ENCODE measurements at places on chromosomes 16 and 17.
A peak's percentile ranks its signal among the peaks of the same experiment; 100 is the strongest.

- DNase-seq: no peak
Measured at GRCh38 chr17:13016881-13017654, 759 bp downstream of the ELAC2 start.

- DNase-seq: no peak
Measured at GRCh38 chr16:31365131-31365865, 10.3 kb downstream of the ITGAX start.

GRCh38 chr17:33572615-33573014 lies 279.5 kb upstream of the ASIC2 start:
- no peak for DNase-seq

GRCh38 chr17:42198897-42199296 lies 4.6 kb upstream of the GHDC start:
- DNase-seq: no peak

DNA sequence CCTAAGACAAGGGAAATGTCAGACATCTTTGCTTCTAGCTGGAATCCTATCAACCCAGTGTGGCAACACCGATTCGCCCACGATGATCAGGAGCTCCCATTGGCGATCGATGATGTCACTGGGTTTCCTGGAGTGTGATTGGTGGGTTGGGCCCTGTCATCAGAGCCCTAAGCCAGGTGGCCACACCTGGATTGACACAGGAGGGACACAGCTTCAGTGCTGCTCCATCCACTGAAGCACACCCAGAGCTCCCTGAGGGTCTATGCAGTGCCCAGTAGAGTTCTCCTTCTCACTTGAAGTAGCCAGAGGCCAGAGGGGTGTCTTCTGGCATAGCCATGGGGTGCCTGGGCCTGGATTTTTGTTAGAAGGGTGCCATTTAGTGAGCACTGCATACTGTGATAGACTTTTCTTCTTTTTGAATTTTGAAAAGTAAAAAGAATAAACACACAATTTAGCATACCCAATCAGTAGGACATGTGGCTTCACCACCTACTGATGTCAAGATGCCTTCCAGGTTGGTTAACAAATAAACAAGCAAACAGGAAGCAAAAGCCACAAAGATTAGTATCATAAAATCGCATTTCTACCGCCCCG lies 77.6 kb downstream of the CMIP start:
- DNase-seq: no peak

GRCh38 chr16:10598157-10598556 lies 17.8 kb upstream of the EMP2 start:
- no peak for DNase-seq

DNA sequence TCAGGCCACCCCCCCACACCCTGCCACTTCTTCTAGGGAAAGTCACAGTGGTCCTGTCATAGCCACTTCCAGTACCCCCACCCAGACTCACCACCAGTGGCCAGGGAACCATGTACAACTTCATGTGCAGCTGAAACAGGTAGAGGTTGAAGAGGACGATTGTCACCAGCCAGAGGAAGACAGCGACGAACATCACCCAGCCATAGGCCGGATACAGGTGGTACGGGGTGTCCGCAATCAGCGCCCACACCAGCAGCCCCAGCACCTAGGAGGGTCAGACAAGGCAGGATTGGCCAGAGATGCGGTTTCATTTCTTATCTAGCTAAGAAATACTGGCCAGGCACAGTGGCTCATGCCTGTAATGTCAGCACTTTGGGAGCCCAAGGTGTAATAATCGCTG lies 16.7 kb downstream of the ARL2BP start:
- DNase-seq: no peak

DNA sequence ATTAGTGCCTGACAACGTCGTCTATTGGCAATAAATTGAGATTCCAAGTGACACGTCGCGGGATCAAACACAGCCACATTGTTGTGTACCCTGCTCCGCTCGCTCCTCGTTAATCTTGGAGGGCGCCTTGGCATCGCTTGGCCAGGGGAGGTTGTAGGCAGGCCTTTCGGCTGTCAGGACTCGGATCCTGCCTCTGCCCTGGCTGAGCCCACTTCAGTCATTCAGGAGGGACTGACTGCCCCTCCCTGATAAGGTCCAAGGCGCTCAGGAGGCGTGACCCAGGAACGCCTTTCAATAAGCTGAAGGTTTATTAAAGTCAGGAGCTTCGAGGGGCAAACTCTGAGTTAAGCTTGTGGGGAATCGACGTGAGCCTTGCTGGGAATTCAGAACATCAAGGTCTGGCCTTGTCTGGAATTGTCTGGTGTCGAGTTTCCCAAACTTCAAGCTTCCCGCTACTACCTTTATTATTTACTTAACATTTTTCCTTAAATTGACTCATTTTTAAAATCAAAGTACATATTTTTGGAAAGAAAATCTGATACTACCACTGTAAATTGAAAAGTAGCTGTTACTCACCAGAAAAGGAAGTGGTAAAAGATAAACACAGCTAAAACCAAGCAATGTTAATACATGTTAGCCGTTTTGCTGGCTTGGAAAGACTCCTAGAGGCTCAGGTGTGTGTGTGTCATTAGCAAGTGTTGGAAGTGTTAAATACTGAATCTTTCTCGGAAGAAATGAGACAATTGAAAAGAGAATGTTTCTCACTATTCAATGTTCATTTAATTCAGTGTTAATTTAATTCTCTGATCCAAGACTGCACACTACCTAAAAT lies 5.3 kb upstream of the IRX3 start:
- DNase-seq: no peak

DNA sequence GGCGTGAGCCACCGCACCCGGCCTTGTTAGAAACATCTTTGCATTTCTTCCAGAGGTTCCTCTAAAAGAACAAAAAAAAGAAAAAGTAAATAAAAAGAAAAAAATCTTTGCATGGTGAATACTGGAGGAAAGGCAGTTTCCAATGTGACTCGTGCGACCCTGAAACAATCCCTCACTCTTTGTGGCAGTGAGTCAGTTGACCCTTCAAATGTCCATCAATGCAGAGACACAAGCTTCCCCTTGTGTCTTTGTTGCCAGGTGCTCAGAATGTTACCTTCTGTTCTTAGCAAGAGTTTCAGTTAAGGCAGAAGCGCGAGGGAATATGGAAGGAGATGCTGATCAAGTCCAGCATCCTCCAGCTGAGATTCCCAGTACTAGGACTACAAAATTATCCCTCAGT lies 16.4 kb downstream of the CACNG4 start:
- DNase-seq: no peak

GRCh38 chr16:30491744-30492308 lies 19.3 kb downstream of the ITGAL start:
- DNase-seq: no peak

DNA sequence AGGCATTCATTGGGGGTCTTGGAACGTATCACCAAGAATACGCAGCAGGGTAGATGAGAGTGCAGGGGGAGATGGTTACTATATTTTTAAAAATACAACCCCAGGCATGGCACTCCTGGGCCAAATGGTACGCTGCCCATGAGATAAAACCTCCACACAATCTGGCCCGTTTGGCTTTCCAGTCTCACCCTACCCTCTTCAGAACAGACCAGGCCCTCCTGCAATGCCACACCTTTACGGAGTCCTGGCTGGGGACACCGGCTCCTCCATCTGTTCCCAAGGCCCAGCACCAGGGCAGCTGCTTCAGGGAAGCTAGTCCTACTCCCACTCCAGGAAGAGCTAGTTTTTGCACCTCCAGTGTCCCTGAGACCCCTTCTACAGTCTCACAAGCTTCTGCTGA lies 24.4 kb downstream of the SNN start:
- peak; percentile 53 for DNase-seq

- no peak for DNase-seq
Measured at GRCh38 chr16:19400711-19401110, 17.0 kb upstream of the TMC5 start.

GRCh38 chr16:84319146-84319760 lies 24.6 kb downstream of the WFDC1 start:
- no peak for DNase-seq

DNA sequence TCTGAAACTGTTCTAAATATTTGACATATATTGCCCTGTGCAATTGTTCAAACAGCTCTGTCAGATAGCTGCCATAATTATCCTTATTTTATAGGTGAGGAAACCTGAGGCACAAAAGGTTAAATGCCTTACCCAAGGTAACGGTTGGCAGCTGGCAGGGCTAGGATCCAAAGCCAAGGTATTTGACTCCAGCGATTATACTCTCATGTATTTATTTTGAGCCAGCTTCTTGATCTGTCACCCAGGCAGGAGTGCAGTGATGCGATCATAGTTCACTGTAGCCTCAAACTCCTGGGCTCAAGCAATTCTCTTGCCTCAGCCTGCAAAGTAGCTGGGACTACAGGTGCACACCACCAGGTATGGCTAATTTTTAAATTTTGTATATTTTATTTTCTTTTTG lies 7.2 kb downstream of the ENO3 start:
- no peak for DNase-seq

GRCh38 chr17:56592487-56593085 lies 913 bp upstream of the NOG start:
- DNase-seq: no peak

DNA sequence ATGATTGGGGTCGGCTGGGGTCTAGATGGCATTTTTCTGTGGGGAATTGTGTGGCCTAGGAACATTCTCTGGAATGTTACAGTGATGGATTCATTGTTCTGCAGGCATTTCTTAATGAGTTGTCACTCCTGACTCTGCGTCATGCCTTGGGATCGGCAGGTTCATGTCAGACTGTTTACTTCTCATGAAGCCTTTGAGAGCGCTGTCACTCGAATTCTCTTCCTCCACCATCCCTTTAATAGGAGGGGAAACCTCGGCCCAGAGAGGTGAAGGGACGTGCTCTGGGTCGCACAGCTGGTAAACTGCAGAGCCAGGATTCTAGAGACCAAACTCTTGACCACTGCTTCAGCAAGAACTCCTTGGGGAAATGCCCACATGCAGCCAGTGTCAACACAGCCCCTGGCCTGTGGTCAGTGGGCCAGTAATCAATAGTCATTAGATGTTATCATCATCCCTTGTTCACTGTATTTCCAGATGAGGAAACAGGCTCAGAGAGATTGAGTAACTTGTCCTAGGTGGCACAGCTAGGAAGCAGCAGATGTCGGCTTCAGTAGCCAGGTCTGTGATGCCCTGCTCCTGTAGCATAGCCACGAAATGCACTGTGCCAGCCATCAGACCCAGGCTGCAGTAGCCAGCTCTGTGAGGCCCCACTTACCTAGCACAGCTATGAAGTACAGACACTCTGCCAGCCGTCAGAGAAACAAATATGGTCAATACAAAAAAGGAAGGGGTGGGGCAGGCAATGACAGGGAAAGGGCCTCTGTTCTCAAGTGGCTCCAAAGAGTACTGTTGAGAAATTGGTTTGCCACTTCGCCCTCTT lies 259.0 kb downstream of the CPPED1 start:
- DNase-seq: no peak

Measured in cerebellar nuclear complex (tissue), 1 donor.